ENCODE measurements at places on chromosomes 13 and 19.

DNA sequence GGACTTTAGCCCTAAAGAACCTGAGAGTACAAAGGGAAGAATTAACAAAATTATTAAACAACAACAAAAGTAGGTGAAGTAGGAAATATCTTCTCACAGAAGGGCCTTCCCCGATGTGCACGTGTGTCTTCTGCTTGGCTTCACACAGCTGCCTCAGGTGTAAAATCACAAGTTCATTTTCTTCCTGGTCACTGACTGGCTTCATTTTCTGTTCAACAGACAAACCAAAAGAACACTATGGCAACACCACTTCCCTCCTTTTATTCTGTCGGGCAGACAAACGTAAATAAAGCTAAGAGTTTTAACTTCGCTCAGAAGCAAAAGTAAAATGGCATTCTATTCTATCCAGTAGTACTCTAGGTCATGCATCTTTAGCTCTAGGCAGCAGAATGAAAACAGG is 140.9 kb downstream of the TBC1D4 start:
- no peak for DNase-seq

GRCh38 chr13:57552437-57552836 is 79.1 kb upstream of the PCDH17 start:
- no peak for DNase-seq

DNA sequence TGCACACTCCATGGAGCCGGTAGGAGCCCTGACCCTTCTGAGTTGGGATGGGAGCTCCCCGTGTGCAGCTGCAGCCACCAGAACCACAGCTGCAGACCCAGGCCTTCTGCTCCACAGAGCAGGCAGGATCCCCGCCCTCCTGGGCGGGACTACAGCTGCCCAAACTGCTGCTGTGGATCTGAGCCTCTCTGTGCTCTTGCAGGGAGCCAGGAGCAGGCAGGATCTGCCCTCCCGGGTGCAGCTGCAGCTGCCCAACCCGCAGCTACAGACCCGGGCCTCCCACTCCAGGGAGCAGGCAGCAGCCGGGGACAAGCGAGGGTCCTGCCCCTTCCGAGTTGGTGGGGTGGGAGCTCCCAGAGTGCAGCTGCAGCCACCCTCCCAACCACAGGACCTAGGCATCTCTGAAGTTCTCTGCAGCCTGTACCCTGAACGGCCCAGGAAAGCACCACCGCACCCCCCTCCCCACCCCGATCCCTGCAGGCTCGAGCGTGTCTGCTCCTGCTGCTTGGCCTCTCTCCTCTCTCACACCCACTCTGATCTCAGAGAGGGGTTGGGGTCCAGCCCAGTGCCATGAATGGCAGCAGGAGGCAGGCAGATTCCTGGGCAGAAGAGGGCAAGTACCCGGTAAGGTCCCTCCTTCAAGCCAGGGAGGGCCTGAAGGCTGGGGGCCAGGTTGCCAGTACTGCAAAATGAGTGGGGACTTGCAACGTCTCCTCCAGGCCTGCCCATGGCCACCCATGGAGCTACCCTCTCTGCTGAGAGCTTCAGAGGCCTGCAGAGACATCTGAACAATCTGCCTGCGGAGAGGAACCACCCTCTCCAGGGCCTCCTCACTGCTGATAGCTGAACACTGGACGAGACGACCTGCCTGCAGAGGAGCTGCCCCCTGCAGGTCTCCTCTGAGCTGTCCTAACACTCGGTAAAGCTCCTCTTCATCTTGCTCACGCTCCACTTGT is 16.4 kb upstream of the EMP3 start:
- peak; percentile 55 for DNase-seq

- DNase-seq, result no peak
Observed at GRCh38 chr13:30697177-30697953, 38.0 kb upstream of the ALOX5AP start.

DNA sequence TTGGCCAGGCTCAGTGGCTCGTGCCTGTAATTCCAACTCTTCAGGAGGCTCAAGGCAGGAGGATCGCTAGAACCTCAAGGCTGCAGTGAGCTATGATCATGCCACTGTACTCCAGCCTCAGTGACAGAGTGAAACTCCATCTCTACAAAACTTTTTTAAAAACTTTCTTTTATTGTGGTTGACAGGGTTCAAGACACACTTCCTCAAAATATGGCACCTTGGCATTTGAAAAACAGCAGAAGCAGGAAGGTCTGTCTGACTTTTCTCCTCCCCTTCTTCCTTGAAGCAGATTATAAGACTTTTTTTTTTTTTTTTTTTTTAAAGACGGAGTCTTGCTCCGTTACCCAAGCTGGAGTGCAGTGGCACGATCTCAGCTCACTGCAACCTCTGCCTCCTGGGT is 100.3 kb downstream of the TM9SF2 start:
- no peak for DNase-seq

DNA sequence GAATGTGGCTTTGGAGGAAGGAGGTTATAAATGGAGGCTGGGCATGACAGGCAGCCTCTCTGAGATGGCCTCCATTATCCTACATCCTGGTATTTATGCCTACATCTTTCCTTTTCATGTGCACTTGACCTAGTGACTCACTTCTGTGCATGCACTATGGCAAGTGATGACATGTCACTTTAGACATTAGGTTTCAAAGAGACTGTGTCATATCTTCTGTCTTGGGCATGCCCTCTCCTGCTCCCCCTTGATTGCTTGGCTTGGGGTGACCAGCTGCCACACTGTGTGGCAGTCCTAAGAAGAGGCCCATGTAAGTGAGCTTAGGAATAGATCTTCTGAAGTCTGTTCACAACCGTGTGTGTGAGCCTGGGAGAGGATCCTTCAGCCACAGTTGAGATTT is 472.8 kb downstream of the FGF9 start:
- DNase-seq, result no peak

- no peak for DNase-seq
Observed at GRCh38 chr19:1914826-1915341, 9.7 kb downstream of the ADAT3 start.

GRCh38 chr13:79405501-79405830 is 589 bp downstream of the RBM26 start:
- no peak for DNase-seq

DNA sequence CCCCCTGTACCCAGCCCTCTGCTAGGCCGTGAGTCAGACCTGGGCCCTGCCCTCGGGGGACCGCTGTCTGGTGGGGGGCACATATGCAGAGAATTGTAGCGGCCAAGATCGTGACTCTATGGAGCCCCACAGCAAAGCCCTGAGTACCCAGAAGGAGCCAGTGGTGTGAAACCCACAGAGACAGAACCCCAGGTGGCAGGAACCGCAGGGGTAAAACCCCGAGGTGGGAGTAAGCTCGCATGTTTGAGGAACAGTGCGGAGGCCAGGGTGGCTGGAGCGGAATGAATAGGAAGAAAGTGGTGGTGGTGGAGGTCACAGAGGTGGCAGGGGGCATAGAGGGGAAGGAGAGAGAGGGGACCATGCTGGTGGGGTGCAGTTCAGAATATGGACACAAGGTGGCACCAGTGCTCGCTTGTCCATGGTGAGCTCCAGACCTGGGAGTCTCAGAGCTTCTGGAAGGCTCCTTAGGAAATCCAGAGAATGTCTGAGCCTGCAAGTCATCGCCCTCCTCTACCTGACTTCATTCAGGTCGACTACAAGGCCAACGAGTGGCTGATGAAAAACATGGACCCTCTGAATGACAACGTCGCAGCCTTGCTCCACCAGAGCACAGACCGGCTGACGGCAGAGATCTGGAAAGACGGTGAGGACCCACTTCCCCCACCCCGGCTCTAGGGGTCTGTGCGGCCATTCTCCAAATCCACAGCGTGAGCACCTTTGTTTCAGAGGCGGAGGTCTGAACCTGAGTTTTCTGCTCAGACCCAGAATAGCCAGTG is 48.9 kb downstream of the MYH14 start:
- DNase-seq, result peak; percentile 27

DNA sequence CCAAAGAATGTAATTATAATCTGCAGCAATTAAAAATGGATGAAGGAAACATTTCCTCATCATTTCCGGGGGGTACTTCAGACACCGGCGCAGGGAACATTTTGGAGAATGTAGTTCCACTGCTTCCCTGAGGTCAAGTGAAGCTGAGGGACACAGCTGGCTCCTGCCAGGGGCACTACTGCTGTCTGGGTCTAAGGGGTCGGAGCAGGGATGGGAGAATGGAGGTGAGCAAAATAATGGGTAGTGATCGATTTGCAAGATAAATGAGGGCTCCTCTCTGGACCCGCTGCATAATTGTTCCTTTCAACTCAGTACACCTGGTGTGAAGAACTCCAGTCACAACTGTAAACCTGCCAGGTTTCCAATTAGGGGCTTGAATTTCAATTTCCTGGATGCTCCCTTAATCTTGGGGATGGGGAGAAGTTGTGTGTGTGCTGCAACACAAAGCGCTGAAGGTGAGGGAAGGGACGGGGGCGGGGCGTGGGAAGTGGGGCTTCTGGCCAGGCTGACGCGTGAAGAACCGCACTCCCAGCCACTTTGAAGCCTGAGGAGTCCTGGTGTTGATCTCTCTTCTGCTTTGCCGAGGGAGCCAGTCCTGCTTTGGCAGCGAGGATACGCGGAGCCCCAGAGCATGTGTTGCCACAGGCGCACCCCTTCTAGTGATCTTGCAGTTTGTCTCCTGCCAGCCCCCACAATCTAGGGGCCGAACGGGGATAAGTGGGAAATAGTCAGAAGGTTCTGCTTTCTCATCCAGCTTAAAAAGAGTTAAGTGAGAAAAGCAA is 57.9 kb upstream of the PCDH8 start:
- DNase-seq, result no peak
